ENCODE measurements at places on chromosomes 2 and 18. TPM values are rescaled to one million over a fixed set of nuclear protein-coding genes. Genes with fewer than 3 reads are reported as not detected.

GPR55 gene
- total RNA-seq, result 0.98 TPM

ASXL3 gene
- not detected for total RNA-seq

SERPINB8 gene
- 20.6 TPM for total RNA-seq

PLEK gene
- 3.9 TPM for total RNA-seq

ELOA2 gene
- not detected for total RNA-seq

SAP130 gene
- total RNA-seq, result 32.1 TPM

SCLY gene
- 55.5 TPM for total RNA-seq

C2orf78 gene
- total RNA-seq, result not detected

Measured in T-helper 1 cell treated with Interleukin-12 subunit alpha and Interleukin-12 subunit beta and Interleukin-4 antibody, amounts not matched to agents 30 ng/mL and 1 ng/mL, for 36 hours (primary cell).